Fibroblast of upper back skin (primary cell): ENCODE measurements at places on chromosomes 1 and 21.

DNA sequence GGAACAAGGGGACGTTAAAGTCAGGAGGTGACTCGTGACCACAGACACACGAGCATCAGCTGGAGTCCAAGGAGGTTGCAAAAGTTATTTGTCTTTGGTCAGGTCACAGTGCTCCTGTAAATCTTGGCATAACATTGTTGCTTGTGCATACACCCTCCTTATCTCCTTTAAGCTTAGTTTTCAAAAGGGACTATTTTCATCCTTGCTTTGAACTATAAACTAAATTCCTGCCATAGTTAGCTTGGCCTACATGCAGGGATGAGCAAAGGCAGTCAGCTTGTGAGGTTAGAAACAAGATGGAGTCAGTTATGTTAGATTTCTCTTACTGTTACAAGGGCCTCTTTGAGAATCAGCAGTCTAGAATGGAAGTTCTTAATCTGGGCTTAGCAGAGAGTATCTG lies 28.0 kb upstream of the FASLG start:
- no peak for DNase-seq

DNA sequence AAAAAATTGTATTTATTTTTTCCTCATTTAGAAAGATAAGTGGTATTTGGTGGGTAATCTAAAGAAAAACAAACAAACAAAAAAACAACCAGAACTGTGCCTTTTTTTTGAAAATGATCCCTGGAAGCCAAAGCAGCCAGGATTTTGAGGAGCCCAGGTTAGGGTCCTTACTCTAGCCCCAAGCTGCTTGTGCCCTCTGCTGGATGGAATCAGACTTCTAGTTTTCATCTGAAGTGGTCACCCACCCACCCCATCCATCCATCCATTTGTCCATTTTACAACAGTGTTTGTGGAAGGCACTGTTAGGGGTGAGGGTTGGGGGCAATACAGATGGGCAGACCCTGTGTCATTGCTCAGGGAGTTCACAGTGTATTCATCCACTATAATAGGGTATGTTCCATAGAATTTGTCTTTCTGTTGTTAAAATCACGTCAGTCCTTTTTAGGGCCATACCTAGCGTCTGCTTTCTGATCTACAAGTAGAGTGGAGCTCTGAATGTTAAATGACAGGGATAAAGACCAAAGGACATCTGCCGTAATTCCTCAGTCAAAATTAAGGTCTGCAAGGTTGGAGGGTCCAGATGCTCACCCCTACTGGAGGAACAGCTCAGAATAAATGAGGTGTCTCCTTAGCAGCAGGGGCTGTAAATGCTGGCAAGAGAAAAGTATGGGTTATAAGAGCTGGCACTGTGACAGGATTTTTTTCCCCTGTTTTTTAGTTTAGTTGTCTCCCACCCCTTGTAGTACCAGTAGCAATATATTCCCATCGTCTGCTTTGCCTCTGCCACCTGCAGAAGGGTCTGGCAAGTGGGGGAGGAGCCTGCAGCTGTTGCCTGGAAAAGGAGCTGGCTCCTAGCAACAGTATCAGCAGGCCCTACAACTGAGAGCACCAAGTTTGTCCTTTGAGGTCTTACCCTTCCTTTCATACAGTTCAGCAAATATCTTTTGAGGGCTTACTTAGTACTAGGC lies 3.2 kb downstream of the LRRC42 start:
- DNase-seq = peak; percentile 56

GRCh38 chr1:65156910-65157545 lies 9.0 kb downstream of the AK4 start:
- DNase-seq = no peak

DNA sequence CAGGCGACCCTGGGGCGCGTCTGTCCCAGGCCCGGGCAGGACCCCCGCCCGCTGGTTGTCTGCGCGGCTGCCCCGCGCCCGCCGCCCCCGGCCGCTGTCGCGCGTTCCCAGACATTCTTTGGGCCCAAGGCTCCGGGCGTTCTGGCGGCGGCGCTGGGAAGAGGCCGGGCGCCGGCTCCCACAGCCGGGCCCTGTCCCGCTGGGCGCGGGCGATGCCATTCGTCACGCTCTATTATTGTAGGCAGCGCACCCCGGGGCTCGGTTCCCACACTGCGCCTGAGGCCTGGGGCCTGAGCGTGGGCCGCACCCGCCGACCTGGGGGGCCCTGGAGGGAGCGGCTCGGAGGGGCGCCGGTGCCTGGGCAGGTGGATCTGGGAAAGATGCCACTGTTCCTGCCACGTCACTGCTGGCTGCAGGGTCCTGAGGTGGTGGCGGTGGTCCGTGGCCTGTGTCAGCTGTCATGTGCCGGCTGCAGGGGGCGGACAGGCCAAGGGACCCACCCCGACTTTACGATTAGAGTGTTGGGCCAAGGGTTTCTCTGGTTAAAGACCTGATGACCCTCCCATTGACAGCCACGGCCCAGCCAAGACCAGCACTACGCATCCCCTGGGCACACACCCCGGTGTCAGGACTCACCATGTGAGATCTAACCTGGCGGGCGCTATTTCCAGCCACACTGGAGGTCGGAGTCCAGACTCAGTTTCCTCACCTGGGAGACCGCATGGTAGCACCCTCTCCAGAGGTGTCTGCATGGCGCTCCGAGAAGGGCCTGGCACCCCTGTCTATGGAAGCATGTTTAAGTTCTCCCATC lies 55.1 kb upstream of the ADARB1 start:
- no peak for DNase-seq

- DNase-seq = no peak
Observed at GRCh38 chr21:44601596-44602462, 1.4 kb downstream of the KRTAP10-7 start.

DNA sequence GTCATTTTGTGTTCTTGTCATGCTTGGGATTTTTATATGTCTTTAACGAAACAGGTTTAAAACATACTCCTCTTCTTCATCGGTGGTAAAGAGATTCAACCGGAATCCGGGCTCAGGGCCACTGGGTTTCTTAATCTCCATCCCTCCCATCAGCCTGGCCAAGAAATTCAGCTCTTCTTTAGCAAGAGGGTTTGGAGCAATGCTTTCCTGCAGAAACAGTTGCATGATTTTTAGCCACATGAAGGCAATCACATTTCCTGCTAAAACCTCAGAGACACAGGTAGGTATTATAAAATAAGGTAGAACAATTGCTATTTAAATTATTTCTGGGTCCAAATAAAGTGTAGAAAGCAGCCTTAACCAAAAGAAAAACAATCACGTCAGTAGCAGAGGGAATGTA lies 22.7 kb upstream of the LSM10 start:
- DNase-seq = no peak

DNA sequence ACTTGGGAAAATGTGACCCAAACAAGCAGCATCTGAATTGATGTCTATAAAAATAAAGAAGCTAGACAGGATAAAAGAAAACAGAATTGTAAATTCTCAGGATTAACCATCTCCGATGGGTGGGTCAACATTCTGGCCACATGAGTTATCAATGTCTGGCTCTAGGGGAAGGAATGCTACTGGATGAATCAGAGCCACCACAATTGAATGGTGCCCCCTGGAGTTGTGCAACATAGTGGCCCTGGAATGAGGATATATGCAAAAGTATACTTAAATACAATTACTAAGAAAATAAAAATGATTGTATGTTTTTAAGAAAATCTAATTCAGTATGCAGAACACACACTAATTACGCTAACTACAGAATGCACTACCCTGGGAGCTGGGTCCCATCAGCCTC lies 185.6 kb downstream of the TGFBR3 start:
- DNase-seq = peak; percentile 85

- DNase-seq = peak; percentile 57
Observed at GRCh38 chr1:34597877-34598514, 156.9 kb upstream of the GJB5 start.

- no peak for DNase-seq
Observed at GRCh38 chr1:7885513-7886404, 32.9 kb upstream of the UTS2 start.

GRCh38 chr1:81797701-81798100 lies 3.0 kb upstream of the ADGRL2 start:
- peak; percentile 43 for DNase-seq

DNA sequence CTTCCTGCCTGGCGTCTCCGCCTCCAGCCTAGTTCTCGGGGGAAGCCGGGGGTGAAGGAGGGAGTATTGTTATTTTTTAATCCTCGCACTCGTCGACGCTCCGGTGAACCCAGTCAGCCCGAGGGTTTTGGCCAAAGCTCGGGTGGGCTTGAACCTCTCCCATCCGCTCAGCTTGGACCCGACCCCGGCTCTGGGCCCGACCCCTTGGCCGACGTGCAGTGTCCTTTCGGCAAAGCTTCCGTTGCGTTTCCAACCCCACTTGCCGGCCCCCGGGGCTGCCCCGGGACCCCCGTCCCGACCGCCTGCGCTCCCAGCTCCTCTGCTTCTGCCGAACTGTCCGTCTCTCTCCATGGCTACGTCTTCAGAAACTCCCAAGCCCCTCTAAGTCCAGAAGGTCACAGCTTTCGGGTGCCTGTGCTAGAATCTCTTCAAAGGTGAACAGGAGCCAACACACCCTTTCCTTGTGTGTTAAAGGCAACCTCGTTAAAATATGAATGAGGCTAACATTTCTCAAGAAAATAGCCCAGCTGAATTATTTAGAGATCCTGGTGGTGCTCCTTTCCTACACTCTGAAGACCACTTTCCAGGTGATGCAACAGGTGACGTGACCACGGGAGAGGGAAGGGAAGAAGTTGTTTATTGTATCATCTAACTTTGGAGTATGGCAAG lies 647 bp downstream of the DESI2 start:
- DNase-seq = no peak

- DNase-seq = peak; percentile 50
Observed at GRCh38 chr1:202343652-202344349, 2.1 kb upstream of the UBE2T start.

DNA sequence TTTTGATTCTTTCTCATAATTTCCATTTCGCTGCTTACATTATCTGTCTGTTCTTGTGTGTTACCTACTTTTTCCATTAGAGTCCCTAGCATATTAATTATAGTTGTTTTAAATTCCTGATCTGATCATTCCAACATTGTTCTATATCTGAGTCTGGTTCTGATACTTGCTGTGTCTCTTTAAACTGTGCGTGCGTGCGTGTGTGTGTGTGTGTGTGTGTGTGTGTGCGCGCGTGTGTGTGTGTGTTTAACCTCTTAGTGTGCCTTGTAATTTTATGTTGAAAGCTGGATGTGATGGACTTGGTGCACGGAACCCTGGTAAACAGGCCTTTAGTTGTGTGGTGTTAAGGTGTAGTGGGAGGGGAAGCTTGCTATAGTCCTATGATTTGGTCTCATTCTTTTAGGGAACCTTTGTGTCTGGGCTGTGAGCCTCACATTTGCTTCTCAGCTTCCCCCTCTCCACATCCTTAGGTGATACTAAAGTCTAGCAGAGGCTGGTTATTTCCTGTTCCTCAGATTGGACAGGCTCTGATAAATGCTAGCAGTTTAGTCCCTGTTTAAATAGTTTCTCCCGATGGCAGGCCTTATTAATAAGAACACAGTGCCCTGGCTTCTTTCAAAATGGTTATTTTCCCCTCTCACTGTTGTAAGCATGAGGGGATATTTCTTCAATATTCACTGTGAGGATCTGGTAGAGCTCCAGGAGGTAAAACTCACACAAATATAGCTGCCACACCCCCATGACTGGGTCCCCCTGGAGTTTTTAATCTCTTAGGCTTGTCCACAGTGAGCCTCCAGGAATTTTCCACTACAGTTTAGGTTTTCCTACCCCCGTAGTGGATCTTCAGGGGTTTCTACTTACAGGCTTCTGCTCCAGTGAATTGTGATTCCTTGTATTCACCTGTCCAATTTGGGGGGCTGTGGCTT lies 118.3 kb downstream of the GALNT2 start:
- no peak for DNase-seq

GRCh38 chr1:209224886-209225285 lies 358.6 kb upstream of the CAMK1G start:
- no peak for DNase-seq

DNA sequence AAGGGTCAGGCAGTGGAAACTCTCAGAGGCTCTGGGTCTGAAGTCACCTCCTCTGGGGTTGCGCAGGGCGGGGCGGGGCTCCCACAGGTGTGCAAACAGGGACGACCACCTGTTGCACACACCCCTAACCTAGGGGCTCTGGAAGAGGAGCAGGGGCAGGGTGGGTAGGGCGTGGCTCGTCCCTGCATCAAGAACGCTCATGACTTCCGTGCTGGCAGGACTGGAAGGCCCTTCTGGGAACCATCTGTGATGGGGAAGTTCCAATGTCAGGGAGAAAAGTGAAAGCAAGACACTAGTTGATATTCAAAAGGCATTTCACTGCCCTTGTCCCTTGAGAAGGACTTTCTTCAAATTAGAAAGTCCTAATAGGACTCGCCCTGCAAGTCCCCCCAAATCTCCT lies 22.1 kb upstream of the CLSTN1 start:
- no peak for DNase-seq

DNA sequence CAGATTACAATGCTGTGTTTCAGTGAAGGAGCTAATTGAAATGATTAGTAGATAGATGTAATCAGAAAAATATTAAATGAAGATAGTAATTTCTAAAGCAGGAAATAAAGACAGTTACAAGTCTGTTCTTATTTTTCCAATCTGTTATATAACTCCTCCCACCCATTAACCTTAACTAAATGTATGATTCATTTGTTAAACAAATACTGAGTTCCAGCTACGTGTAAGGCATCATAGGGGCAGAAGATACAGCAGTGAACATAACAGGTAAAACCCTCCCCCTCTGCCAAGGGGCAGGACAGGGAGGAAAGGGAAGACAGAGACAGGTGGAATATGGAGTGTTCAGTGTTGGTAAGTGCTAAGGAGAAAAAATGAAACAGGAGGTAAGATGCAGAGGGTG lies at the start of gene FAM177B:
FAM177B (plus strand) TSS at position 231 of the 400 bp plus-strand sequence. CDS start 9,344 bp downstream, outside the sequence.
- no peak for DNase-seq

GRCh38 chr1:199290186-199290585 lies 651.3 kb downstream of the PTPRC start:
- peak; percentile 21 for DNase-seq

- peak; percentile 81 for DNase-seq
Observed at GRCh38 chr1:162908780-162909179, 47.8 kb upstream of the CCDC190 start.

- peak; percentile 23 for DNase-seq
Observed at GRCh38 chr1:217911908-217912307, 280.8 kb downstream of the SPATA17 start.

DNA sequence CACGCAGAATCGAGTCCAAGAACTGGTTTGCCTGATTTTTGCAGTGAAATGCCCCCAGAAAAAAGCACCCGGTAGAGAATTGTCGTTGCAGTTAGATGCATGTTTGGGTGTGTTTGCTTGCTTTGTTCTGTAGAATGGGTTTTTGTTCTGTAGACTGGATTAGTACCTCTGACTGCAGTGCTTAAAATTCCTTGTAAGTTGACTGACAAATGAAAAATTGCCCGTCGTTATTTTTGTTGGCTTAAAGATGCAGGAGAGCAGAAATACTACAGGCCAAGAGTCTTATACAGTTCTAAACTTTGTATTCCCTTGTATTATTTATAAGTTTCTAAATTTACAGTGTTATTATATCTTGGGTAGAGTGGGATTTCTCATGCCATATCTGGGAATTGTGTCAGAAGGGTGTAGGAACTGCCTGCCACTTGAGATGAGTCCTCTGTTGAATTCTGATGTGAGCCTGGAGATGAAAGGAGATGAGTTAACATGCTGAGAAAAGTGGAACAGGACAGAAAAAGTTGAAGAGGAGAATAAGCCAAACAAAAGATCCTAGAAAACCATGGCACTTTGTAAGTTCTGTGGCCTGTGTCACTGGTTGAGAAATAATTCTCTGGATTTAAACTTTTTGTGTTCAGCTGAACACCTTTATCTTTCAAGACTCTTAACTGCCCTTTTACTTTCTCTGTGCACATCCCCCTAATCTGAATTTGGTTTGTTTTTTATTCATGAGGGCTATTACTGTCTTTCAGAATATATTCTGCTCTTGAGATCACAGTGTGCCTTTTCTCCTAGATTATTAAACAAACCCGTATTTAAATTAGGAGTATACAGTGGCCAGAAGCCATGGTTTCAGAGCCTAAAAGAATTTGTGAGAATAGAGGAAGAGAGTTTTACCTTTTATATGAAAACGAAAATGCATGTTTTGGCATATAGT lies 1.4 kb downstream of the DESI2 start:
- no peak for DNase-seq
